ENCODE measurements at places on chromosomes 11 and 22.

DNA sequence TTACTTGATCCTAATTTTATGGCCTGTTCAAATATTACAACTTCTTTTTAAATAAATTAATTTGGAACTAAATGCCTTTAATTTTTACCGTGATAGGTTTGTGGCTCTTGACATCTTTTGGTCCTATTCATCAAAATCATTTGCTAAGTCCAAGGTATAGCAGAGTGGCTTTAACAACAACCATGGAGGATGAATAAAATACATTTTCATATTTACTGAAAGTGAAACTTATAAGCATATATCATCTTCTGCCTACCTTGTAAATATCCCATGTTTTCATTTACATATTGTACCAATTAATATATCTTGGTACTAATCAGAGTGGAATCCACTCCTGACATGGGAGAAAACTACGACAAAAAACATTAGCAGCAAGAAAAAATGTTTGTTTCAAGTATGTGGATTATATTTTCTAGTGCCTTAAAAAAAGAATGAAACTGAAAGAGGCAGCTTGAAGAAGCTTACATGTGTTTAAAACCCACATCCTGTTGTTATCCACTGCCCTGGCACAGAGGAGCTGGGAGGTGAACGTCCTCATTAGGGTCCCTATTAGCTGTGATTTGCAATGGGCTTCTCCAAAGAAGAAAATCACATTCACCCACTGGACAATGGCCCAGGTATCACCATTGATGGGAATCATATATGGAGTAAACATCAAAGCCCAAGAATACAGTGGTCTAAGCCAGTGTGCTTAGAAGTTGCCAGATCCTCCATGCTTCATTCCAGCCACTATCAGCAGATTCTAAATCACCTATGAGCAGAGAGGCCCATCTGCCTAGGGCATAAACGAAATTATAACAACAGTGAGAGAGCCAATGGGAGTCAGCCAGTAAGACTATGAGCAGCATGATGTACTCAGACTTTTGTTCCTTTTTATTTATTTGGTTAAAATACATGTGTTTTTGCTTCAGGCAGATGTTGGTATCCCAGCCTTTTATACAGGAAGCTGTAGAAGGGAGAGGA is 84.7 kb downstream of the MAML2 start:
- DNase-seq: peak; percentile 55

GRCh38 chr11:72227316-72228228 is 3.0 kb downstream of the INPPL1 start:
- DNase-seq: no peak

DNA sequence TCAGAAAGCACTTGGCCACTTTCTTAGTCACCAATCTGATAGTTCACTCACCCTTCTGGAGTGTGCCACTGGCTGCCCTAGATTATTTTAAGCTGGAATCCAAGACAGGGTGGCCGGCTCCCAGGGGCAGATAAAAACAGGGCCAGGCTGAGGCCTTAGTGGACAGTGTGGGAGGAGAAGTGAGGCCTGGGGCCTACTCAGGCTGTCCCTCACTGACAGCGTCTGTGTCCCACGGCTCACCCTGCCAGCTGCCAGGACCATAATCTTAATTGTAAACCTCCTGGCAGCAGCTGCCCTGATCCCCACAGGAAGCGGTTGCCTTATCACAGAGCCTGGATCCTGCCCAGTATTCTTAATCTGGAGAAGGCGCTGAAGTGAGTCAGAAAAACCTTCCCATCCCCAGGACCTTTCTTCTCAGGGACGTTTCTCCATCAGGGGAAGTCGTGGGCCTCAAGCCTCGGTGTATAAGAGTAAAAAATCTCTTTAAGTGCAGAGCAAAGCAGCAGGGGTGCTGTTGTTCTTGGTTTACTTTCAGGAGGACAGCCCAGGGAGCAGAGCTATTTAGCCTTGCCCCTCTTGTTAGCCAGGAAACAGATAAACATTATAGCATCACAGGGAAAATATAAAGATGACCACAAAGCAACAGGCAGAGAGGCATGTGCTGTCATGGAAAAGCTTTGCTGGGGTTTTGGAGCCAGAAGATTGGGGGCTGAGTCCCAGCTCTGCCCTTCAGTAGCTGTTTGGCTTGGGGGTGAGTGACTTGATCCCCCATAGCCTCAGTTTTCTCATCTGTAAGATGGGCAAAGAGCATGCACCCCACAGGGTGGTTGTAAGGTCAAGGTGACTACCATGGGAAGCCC is 39.6 kb downstream of the TSPAN18 start:
- no peak for DNase-seq

DNA sequence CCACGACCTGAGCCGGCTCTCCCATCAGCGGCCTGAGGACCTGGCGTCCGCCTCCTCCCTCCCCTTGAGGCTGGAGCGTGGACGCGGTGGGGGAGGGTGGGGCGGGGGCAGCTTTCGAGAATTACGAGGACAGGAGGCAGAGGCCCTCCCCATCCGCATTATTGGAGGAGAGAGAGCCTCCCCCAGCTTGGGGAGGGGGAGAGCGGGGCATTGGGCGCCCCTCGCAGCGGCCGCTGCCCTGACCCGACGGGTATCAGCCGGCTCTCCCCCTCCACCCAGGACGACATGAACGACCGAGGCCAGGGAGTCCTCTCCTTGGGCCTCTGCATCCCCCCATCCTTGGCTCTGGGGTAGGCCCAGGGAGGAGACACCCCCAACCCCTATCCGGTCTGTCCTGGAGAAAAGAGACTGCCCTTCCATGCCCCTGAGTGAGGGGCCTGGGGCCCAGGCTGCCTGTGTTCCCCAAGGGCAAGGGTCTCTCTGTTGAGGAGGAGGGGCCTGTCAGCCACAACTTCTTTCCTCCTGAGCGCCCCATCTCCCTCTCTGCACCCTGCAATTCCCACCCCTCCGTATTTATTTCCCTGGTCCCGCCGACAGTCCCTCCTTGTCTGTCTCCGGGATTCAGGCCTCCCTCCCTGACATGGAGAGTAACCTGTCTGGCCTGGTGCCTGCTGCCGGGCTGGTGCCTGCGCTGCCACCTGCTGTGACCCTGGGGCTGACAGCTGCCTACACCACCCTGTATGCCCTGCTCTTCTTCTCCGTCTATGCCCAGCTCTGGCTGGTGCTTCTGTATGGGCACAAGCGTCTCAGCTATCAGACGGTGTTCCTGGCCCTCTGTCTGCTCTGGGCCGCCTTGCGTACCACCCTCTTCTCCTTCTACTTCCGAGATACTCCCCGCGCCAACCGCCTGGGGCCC is 495 bp downstream of the GPR137 start:
- DNase-seq: no peak

- no peak for DNase-seq
These were observed 502.1 kb downstream of the MN1 start for GRCh38 chr22:27299181-27300085.

GRCh38 chr11:72671152-72672099 is 2.8 kb downstream of the PDE2A start:
- DNase-seq: no peak

- DNase-seq: no peak
These were observed 61.6 kb downstream of the LRP5 start for GRCh38 chr11:68373815-68374501.

- no peak for DNase-seq
These were observed 71.6 kb upstream of the AKIP1 start for GRCh38 chr11:8839306-8839956.

DNA sequence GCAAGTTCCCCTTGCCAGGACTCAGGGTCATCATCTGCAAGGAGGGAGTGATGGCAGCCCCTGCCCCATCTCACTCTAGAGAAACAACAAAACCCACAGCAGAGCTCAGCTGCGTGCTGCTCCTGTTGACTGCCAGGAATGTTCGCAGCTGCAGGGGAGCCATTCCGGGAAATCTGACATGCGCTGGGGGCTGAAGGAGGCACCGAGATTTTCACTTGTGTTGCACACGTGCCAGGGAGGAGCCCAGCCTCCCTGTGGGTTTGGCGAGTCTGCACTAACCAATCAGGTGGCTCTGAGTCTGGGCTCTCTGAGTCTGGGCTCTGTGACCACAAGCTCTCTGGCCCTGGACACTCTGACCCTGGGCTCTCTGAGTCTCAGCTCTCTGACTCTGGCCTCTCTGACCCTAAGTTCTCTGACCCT is 10.5 kb downstream of the FGF3 start:
- no peak for DNase-seq
